NCI-H446 (cell line): ENCODE measurements at places on chromosomes 7 and 10.
A peak's percentile ranks its signal among the peaks of the same experiment; 100 is the strongest.

GRCh38 chr7:73980206-73980605 lies 47.8 kb upstream of the ELN start:
- DNase-seq: no peak

GRCh38 chr7:25643286-25643685 lies 415.0 kb upstream of the NPVF start:
- no peak for DNase-seq

GRCh38 chr10:46992803-46993561 lies 81.8 kb downstream of the PTPN20 start:
- peak; percentile 35 for DNase-seq

- no peak for DNase-seq
These were observed 537.1 kb downstream of the PTPRN2 start for GRCh38 chr7:158050441-158050977.

- no peak for DNase-seq
These were observed 57.9 kb downstream of the GRB10 start for GRCh38 chr7:50724526-50725520.

DNA sequence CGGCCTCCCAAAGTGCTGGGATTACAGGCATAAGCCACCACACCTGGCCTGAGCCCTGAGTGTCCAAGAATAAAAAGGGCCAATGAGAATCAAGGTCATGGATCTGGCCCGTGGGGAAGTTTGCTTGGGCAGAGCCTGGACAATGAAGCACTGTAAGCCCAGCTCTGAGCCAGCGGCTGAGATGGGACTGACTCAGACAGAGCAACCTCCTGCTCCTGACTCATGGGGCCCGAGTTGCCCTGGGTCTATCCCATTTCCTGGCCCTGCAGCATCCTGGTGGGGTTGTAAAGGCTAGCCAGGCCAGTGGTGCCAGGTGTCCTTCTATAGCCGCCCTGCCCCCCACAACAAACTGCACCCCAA lies 5.2 kb upstream of the MYH16 start:
- DNase-seq: no peak

DNA sequence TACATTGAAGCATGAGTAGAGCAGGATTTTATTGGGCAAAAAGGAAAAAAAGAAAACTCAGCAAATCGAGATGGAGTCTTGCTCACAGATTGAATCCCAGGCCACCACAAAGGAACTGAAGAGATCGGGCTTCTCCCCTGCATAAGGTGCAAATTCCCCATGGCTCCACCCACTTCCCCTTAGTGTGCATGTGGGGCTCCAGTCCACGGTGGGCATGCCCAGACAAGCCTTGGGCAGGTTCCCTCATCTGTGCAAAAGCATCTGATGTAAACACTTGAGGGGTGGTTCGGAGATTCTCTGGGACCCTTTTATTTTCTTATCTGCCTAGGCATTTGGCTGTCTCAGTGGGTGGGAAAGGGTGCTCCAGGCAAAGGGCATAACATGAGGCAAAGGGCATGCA lies 150.7 kb downstream of the CFTR start:
- no peak for DNase-seq

GRCh38 chr10:23198940-23199767 lies 7.0 kb downstream of the PTF1A start:
- no peak for DNase-seq

DNA sequence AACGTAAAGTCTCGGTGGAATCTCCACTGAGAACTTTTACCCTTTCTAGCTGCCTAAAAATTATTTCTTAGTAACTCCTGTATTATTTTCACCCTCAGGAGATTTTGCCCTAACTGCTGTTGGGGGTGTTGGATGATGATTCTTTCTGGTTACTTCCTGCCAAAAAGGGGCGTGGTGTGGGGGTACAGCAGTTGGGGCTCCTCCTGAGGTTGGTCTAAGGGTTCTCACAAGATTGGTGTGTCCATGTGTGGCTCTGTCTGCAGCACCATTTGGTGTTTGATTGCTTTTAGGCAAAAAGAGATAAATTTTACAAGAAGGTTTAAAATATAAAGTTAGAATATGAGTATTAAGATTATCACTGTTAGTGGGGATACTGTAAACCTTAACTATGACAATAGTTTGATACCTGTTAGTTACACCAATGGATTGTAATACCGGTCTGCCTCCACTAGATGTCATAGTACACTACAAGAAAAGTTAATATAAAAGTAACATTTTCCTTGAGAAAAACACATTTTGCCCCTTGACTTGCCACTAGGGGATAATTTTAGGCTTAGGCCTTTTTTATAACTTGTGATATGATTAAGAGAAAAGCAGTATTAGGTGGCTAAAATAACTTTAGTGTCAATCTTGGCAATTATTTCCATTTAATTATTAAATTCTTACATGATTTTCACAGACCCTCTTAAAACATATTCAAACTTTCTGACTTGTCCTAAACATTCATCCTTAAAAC lies 928.7 kb downstream of the IPMK start:
- DNase-seq: peak; percentile 22

GRCh38 chr7:7731732-7732131 lies 13.3 kb upstream of the RPA3 start:
- no peak for DNase-seq

GRCh38 chr7:92051655-92052054 lies 82.6 kb downstream of the CYP51A1 start:
- DNase-seq: no peak

GRCh38 chr10:85458324-85458723 lies 908.3 kb downstream of the GRID1 start:
- DNase-seq: no peak

DNA sequence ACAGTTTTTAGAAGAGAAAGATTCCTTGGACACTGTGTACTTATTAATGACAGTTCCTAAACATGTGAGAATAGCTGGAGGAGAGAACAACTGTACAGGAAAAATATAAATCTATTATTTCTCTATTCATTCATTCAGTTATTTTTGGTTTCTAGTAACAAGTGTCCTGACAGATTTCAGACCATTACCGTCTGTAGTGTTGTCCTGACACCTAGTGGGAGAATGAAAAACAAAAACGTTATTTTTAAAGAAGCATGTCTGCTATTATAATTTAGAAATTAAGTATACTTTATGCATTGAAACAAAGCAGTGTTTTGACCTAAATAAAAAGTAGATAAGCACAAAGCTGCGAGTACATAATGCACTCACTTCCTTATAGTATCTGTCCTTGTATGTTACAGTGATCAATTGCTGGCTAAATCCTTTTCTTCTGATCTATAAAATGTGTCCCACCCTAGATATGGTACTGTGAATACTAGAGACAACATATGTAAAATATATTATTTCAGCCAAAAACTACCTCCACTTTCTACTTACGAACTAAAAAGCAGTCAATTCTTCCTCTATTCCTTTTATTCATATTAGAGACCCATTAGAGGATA lies 575.6 kb downstream of the ARL4A start:
- DNase-seq: peak; percentile 65

DNA sequence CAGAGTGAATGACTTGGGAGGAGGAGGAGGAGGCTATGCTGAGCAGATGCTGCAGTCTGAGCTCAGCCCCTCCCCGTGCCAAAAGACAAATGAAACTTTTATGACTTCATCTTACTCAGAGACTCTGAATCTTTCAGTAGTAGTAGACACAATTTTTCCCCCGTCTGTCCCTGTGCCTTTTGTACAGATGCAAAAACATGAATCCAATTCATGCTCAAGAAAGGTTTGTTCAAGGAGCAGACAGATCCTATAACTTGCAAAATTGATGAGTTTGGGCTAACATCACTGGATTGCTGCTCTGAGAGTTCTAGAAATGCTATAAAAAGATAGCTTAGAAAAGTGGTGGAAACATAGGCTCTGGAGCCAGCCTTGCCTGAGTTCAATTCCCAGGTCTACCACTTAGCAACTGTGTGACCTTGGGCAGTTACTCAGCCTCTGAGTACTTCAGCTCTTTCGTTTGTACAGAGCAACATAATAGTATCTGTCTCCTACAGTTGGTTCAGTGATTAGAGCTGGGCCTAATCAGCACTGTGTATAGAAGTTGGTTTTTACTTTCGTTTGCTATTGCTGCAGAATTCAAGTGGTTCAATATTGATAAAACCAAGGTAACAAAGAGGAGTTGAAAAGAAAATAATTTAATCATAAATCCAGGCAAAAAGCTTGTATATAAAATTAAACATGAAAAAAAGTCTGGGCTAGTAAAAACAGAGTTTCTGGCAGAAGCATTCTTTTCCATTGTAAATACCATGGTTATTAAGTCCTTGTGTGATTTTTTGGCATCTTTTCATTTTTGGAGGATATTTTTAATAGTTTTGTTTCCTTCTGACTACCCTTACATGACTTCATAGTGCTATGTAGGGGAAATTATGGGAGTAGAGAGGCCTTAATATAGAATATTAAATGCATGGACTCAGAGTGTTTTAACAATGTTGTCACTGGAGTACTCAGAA lies 174.2 kb upstream of the ZNF32 start:
- no peak for DNase-seq
